ENCODE measurements at places on chromosomes 11 and 22.

DNA sequence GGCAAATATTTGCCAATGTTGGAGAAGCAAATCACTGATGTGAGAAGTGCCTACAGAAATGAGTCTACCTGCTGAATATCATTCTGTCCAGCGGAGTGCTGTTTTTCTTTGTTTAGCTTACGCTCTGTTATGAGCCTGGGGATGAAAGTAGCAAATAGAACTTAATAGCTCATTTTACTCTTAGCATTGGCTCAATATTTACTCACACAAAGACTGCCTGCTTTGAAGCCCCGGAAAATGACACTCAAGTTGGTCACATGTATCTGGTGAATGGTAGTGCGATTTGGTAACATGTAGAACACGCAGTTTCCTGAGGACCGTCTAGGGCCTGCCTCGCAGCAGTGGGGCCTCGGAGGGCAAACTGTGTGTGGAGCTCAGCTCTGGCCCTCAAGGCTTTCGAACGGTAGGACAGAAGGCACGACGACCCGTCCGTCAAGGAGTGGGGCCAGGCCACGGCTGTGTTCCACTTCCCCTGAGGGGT is 38.9 kb downstream of the TBC1D22A start:
- DNase-seq = peak; percentile 57

DNA sequence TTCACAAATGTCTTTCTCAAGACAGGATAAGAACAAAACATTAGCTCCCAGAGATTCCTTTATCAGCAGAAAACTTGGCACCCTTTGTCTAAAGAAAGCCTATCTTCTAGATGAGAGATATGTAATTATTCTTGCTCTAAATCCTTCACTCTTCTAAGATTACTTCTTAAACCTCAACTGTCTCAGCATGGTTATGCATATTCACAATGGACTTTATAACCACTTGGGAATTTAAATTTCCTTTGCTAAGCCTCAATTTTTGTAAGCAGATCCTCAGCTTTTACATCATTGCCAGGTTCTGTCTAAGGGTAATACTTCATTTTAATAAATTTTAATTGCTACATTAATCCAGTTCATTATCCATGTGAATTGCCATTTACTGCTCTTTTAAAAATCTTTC is 433.6 kb upstream of the DDI1 start:
- DNase-seq = no peak

- DNase-seq = no peak
These were observed 25.7 kb downstream of the GLB1L2 start for GRCh38 chr11:134357545-134357839.

GRCh38 chr11:96147186-96147585 is 195.8 kb downstream of the MAML2 start:
- DNase-seq = no peak

- DNase-seq = no peak
These were observed 799 bp downstream of the CCDC88B start for GRCh38 chr11:64340671-64341335.

DNA sequence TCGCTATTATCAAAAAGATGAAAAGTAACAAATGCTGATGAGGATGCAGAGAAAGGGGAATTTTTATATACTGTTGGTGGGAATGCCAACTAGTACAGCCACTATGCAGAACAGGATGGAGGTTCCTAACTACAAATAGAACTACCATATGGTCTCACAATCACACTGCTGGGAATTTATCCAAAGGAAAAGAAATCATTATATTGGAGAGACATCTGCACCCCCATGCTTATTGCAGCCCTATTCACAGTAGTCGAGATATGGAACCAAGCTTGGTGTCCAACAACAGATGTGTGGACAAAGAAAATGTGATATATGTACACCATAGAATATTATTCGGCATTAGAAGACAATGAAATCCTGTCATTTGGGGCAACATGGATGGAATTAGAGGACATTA is 19.6 kb upstream of the POU2AF2 start:
- DNase-seq = no peak

DNA sequence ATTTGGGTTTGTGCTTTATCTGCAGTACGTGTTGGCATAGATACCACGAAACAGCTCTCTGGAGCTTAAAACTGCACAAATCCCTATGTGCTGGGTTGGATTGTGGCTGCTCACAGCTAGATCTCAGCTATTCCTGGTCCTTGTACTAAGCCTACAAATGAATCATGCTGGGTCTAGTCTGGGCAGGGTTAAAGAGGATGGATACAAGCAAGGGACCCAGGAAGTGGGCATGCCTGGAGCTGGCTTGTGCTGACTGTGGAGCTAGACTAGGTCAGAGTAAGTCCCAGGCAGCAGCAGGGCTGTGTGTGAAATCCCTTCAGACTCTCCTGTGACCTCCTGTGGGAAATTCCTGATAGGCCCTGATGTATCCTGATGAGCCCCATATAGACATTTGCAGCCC is 3.9 kb upstream of the E2F8 start:
- no peak for DNase-seq

DNA sequence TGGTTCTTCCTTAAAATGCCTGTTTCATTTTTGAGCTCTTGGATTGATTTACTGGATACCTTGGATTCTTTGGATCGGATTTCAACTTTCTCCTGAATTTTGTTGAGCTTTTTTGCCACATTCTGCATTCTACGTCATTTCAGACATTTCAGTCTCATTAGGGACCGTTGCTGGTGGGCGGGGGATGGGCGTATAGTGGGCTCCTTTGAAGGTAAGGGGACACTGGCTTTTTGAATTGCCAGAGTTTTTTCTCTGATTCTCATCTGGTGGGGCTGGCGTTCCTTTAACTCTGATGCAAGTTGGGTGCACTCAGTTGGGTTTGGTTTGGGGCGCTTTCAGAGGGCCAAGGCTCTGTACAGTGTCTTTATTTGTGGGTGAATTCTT is 216.5 kb downstream of the DYNC2H1 start:
- no peak for DNase-seq

Measured in NCI-H774 (cell line).